ENCODE measurements at places on chromosomes 2 and 18.

GRCh38 chr2:225317186-225317585 is 82.3 kb upstream of the NYAP2 start:
- DNase-seq, result no peak

- DNase-seq, result no peak
These were observed 89.4 kb downstream of the HDAC4 start for GRCh38 chr2:239311132-239312040.

- no peak for DNase-seq
These were observed 71.8 kb downstream of the MTA3 start for GRCh38 chr2:42640261-42640660.

- no peak for DNase-seq
These were observed 13.1 kb downstream of the MOCOS start for GRCh38 chr18:36200354-36200771.

DNA sequence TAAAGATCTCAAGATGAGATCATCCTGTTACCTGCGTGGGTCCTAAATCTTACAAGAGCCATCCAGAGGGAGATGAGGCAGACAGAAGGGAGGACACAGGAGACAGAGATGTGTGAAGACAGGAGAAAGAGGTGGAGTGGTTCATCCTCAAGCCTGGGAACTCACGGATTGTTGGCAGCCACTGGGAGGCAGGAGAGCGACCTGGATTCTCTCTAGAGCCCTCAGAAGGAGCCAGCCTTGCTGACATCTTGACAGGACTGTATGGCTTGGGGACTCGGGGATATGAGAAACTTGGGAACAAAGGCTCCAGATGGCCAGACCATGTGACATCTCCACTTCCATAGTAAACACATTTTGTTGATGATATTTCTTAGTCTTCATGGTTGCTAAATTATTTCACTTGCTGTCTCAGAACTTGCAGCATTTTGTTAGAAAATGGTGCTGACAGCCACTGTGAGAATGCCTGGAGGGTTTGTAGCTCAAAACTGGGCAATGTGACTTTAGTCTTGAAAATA is 57.8 kb upstream of the MC2R start:
- no peak for DNase-seq
